MCF 10A (cell line): ENCODE measurements at places on chromosomes 6 and 20. TPM values are rescaled to one million over a fixed set of nuclear protein-coding genes. Genes with fewer than 3 reads are reported as not detected.

GRCh38 chr6:125843593-125843992 lies 52.8 kb downstream of the NCOA7 start:
- DNase-seq, result no peak

GRCh38 chr20:61443443-61444126 lies 191.5 kb downstream of the CDH4 start:
- DNase-seq, result no peak

GRCh38 chr6:139186242-139186641 lies 51.4 kb downstream of the HECA start:
- no peak for DNase-seq

DNA sequence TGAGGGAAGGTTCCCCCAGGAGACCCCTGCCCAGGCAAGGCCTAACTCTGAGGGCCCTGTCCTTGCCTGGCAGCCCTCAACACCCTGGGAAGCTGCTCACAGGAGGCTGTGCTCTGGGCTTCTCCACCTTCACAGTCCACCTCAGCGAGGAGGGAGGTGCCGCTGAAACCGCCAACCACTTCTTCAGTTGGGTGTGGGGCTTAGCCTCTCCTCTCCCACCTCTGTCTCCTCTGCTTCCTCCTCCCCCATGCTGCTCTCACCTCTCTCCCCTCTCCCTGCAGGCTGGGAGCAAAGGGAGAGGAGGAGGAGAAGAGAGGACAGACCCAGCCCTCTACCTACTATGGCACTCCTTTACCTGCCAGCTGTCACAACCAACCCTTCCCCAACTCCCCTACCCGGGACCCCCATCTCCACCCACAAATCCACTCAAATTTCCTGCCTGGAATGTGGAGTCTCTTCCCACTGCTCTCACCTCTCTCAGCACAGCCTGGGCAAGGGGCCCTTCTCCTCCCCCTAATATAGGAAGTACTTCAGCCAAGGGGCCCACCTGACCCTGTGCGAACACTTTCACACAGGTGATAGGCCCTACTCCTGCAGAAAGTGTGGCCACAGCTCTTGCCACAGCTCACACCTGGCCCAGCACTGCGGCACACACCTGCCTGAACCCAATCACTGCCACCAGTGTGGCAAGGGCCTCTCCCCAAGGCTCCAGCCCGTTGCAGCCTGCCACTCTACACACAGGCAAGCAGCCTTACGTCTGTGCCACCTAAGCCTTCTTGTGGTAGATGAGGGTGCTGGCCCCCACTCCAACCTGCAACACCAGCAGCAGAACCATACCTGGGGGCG lies 7.2 kb downstream of the RING1 start:
- DNase-seq, result no peak

DNA sequence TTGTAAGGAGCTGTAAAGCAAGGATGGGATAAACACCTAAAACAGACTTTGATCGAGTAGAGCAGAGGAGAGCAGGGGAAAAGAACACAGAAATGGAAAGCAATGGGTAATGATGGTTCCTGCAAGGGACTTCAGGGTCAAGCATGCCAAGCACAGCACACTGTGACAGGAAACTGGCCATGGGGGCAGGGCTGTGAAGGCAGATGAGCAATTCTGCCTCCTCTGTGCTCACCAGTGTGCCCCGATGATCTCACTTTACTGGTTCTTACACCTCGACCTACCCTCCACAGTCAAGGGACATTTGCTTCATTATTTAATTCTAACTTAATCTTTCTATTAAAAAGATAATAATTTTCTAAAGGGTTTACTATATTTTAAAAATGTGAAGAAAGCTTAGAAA lies 21.6 kb upstream of the MYB start:
- no peak for DNase-seq

DNA sequence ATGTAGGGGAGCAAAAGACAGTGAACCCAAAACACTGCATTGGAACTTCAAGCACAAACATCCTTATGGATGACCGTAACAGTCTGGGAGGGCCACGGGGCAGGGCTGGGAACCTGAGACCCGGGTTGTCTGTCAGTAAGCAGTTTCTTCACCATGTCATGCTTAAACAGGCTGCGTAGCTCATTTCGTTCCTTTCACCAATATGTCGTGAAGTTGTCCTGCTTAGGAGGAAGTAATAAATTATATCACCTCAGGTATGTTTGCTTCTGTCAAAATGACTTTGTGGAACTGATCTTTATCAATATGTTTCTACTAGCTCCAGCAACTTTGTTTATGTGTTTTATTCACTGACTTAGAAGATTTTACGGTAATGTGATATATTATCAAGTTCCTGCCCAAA lies 12.4 kb upstream of the MAK start:
- no peak for DNase-seq

DNA sequence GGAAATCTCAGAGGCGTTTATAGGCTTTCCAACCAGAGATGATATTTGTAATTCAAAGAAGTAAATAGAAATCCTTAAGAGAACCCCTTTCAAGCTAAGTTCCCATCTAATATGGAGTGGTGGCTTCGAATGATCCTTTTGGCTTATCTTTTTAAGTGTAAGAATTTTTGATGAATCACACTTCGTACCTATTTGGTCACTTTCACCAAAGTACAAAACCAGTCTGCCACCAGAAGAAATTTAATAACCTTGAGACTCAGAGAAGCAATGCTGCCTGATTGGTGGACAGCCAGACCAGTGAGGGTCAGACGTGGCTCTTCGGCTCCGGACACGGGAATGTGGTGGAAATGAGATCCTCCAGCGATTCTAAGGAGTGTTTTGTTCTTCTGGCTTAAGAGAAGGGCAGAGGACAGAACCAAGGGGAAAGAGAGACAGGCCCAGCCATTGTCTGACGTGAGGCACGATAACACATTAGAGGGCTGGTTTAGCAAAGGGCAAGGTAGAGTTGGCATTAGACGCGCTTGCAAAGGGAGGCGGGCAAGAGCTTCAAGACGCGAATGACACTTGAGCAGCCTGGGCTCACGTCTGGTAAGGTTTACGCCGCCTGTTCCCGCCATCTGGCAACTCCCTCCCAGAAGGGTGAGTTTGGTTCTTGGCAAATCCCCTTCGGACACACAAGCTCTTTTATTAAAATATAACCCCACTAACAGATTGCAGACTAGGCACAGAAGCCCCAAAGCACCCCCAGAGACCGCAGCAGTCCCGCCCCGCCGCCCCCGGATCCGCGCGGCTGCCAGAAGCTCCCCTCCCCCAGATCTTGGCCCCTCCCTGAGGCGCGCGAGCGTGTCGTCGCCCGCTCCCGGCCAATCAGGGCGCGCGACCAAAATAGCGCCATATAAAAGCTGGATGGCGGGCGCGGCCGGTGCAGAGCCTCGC lies 50.0 kb upstream of the EZR start:
- no peak for DNase-seq

DNA sequence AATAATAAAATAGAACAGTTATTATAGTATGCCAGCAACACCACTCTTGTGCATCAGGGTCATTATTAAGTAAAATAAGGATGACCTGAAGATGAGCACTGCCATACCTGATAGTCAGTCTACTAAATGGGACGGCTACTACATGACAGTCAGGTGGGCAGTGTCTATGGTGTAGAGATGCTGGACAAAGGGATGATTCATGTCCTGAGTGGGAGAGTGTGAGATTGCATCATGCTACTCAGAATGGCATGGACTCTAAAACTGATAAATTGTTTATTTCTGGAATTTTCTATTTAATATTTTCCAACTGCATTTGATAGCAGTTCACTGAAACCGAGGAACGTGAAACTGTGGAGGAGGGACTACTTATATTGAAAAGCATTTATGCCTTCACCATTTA lies 38.8 kb downstream of the SNX9 start:
- peak; percentile 59 for DNase-seq

DNA sequence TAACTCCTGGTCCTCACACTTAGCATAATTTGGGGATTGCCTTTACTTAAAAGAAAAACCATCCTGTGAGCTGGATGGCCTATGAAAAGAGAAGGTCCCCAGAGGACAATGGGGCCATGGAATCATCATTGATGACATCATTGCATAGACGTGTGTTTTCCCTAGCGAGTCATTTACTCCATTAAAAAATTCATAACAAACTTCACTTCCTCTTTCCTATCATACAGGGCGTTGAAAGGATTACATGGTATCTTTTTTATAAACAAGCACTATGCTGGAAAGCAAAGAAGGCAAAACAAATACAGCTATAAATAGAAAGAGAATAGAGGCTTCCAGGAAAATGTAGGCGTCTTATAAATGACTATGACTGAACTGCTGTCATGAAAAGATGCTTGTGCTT lies 11.3 kb upstream of the COL12A1 start:
- no peak for DNase-seq

DNA sequence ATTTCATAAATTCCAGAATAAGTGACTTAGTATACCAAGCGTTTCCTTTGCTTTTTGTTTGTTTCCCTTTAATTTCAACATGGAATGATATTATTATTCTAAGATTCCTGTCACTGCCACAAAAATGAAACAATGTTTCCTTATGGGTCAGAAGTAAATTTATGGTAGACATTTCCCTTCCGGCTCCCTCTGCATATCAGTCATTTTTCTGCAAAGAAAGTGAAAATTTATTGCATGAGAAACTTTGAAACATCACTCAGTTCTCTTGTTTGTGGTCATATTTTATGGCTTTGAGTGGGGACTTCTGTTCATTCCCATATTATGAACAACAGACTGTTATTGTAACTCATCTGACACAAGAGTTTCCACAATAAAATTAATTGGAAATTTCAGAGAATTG lies 97.8 kb downstream of the NKAIN2 start:
- DNase-seq, result no peak

- DNase-seq, result peak; percentile 30
Measured at GRCh38 chr6:116419069-116419786, 41.9 kb upstream of the CALHM6 start.

DNA sequence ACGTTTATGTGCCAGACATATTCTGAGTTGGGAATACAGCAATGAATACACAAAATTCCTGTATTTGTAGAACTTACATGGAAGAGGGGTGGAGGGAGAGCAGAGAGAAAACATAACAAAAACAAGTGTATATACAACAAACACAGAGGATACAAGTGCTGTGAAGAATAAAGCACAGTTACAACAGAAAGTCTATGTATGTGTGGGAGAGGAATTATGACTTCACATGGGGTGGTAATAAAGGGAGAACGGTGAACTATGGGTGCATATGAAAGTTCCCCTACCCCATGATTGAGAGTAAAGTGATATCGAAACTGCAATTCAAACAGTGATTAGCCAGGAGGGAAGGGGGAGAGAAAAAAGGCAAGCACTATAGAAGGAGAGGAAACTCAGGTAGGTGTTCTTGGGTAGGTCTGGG lies 24.6 kb downstream of the HBS1L start:
- no peak for DNase-seq

DNA sequence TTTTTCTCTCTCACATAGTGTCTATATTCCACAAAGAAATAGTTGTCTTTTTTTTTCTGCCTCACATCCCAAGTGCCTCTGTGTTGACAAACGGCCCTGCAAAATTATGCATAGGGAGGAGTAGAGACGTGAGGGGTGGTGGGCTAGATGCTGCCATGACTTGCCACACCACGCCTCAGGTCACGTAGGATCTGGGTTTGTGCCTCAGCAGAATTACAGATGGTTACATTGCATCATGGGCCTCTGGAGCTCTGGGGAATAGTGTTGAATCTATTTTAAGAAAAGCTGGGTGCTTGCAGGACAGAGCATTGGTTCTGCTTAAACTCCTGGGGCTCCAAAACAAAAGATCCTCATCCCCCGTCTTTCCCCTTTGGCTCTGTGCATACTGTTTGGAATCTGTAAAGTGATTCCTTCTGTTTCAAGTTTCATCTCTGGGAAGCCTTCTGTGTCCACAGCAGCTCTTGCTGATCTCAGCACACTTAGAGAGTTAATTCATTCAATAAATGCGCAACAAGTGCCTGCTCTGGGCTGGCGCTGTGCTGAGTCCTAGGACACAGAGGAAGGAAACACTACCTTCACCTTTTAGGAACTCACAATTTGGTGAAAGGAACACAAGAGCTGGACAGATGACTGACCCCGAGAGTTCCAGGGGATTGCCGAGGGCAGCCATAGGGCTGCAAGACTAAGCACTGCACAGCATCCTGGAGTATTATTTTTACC lies 2.4 kb downstream of the FANCE start:
- DNase-seq, result peak; percentile 54

DNA sequence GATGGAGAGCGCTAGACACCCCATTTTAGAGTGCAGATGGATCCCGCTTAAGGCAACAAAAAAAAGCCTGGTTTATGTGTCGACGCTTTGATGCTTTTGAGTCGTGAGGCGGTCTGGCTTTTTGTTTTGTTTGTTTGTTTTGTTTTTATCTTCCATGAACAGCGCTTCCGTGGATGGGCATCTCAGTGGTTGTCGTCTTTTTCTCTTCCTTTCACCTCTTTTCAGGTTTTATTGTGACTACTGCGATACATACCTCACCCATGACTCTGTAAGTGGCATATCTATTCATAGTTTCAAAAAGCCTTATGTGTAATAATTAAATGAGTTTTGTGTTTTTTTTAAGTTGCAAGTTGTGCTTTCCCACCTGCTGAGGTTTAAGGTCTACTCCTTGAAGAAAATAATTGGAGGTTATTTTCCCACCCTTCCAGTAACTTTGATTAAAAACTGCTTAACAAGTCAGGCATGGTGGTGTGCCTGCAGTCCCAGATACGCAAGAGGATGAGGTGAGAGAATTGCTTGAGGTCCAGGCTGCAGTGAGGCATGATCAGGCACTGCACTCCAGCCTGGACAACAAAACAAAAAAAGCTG lies 476 bp downstream of the SNRPC start:
- no peak for DNase-seq

DNA sequence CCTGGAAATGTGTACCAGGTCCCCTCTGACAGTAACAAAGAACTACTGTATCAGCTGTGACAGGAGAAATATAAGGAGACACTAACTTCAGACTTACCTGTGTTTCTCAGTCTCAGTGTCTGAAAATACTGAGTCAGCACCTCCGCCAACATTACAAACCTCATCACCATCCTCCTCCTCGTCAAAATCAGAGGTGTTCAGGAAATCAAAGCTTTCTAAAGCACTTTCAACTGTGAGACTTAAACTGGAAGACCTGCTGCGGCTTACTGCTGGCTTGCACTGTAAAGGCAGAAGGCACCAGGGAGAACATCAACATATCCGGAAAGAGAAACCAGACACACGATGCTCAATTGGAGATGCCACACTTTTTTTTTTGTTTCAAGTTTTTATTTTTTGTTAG lies 40.3 kb upstream of the ARMH2 start:
- no peak for DNase-seq

- DNase-seq, result no peak
Measured at GRCh38 chr6:119442776-119443184, 93.2 kb upstream of the MAN1A1 start.

- peak; percentile 52 for DNase-seq
Measured at GRCh38 chr6:75602246-75603105, 796 bp downstream of the SENP6 start.

GRCh38 chr6:47603995-47604394 lies 94.4 kb upstream of the ADGRF4 start:
- DNase-seq, result peak; percentile 45

GRCh38 chr6:138923561-138923960 lies 64.5 kb downstream of the REPS1 start:
- DNase-seq, result no peak

- DNase-seq, result no peak
Measured at GRCh38 chr6:166959911-166960608, 3.7 kb upstream of the RNASET2 start.

CALHM4 gene
- total RNA-seq, result not detected in 2 replicates

FRK gene
- 0.82 and 0.98 TPM in 2 replicates for total RNA-seq

IDH3B gene
- total RNA-seq, result 80.5 and 102 TPM in 2 replicates

SYNE1 gene
- total RNA-seq, result 25.4 and 37.3 TPM in 2 replicates
